Muscle of leg (tissue), 16 donors: ENCODE measurements at places on chromosomes 1 and 21. TPM values are rescaled to one million over a fixed set of nuclear protein-coding genes. Genes with fewer than 3 reads are reported as not detected.

RGS18 gene
- total RNA-seq = 1.1 TPM

LCE1A gene
- total RNA-seq = not detected

FAM72D gene
- 0.71 TPM for total RNA-seq

FNDC5 gene
- total RNA-seq = 155 TPM

DNA sequence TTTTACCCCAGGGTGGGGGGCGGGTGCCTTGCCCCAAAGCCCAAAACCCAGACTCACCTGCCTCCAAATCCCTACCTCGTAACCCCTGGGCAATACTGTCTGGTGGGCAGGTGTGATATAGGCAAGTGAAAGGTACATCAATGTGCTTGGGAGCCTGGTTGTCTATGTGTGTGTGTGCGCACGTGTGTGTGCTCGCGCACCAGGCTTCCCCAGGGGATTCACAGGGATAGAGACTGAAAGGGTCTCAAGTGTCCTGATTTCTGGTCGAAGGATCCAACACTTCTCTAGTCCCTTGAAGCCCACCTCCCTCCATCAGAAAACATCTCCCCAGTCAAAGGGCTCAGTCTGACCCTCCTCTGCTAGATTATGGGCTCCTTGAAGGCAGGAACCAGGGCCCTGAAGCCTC is 28.9 kb upstream of the EPB41 start:
- H3K27ac ChIP-seq = no peak overlapping the region
- H3K4me1 ChIP-seq = peaks cover 22% of the 10 kb centered on the region
- H3K36me3 ChIP-seq = no peaks in the 10 kb centered on the region
- H3K4me3 ChIP-seq = no peak overlapping the region
- DNase-seq = no peak

GRCh38 chr1:208151728-208152598 is 92.2 kb downstream of the PLXNA2 start:
- DNase-seq = no peak
- peaks cover 3% of the 10 kb centered on the region for H3K36me3 ChIP-seq
- H3K4me1 ChIP-seq = peaks cover 44% of the 10 kb centered on the region
- H3K4me3 ChIP-seq = no peak overlapping the region
- H3K27me3 ChIP-seq = no peaks in the 10 kb centered on the region

DNA sequence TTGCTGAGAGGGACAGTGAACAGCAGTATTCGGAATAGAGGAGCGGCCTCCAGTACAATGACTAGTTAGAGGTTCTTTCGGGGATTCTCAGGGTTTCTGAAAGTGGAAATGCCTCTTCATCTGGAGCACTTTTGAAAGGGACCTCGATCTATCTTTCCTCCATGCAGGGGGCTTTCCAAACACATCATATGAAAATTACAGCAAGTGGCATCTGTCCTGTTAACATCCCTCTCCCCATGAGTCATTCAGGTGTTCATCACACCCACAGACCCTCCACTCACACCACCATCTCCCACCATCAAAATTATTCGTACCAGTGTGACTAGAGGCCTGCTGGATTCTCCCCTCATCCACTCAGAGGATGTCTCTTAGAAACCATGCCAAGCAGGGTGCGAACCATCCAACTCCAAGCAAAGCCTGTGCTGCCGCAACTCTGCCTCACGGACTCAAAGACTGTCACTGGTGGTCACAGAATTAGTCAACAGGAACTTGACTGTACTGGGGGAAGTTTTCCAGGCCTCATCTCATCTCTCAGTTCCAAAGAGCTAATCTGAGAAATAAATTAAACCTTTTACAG is 211.1 kb downstream of the MRPL39 start:
- DNase-seq = no peak
- H3K27me3 ChIP-seq = no peaks in the 10 kb centered on the region
- H3K4me3 ChIP-seq = no peak overlapping the region
- no peaks in the 10 kb centered on the region for H3K36me3 ChIP-seq
- no peak overlapping the region for H3K27ac ChIP-seq
- no peaks in the 10 kb centered on the region for H3K4me1 ChIP-seq

DNA sequence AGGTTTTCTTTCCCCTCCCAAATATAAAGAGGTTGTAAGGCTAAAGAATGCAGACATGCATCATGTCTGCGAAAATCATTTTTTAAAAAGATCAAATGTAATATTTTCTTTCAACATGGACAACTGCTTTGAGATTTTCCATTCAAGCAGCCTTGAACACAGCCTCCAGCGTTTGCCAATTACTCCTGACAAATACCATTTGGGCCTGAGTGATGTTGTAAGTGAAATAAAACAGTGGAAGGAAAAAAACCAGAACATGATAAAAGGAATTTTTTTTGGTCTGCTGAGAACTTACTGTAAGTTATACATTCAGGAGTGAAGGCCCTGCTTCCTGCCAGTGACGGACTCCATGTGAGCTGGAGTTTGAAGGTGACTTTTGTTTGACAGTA is 37.2 kb downstream of the SETD4 start:
- no peak overlapping the region for H3K4me3 ChIP-seq
- H3K4me1 ChIP-seq = no peaks in the 10 kb centered on the region
- no peaks in the 10 kb centered on the region for H3K27me3 ChIP-seq
- peak; percentile 70 for DNase-seq
- H3K27ac ChIP-seq = no peak overlapping the region

DNA sequence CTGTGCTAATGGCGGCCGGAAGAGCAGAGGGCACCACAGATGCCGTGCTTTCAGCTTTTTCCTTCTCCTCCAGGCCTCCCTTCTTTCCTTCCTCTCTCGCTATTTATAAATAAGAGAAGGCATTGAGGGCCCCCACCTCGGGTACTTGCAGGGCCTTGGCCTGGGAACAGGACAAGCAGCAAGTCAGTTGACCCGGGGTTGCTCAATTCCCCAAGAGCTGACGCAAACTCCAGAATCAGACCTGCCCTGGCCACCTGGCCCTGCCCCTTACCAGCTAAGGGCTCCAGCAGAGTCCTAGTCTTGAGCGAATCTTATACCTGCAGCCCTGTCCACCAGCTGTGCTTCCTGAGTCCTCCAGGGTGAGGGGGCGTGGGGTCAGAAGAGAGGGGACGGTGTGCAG is 13.5 kb downstream of the TNFRSF1B start:
- no peaks in the 10 kb centered on the region for H3K27me3 ChIP-seq
- peak; percentile 82 for DNase-seq
- peak overlapping the region; percentile 68 for H3K27ac ChIP-seq
- peaks cover 43% of the 10 kb centered on the region for H3K4me1 ChIP-seq
- no peaks in the 10 kb centered on the region for H3K36me3 ChIP-seq

DNA sequence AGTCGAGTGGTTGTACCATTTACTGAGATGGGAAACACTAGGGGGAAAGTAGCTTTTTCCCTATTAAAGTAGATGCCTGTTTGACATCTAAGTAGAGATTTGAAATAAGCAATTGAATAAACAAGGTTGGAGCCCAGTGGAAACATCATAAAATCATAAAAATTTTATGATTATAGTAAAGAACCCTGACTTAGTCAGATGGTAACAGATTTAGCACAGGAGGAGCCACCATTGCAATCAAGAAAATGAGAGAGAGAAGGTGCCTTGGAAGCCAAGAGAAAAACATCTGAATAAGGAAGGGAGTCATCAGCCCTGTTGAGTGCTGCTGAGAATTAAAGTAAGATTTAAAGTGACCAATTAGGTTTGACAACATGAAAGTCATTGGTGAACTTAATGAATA is 49.8 kb downstream of the SMG7 start:
- no peak overlapping the region for H3K4me3 ChIP-seq
- no peaks in the 10 kb centered on the region for H3K4me1 ChIP-seq
- H3K27ac ChIP-seq = no peak overlapping the region
- no peak for DNase-seq
- H3K27me3 ChIP-seq = no peaks in the 10 kb centered on the region

DNA sequence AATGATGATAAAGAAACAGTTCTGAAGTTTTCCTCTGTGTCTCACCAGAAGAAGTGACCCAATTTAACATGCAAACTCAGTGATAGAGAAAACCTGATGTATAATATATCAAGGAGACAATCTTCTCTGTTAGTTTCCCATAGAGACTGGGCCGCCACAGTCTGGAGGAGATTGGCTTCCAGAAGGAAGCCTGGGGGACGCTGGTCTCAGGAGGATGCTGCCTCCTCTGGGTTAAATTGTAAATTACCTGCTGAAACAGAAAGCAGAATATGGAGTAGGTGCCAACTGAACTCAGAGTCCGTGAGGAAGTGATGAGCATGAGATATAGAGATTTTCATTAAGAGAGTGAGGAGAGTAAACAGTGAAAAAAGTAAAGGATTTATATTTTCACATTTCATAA is 15.8 kb downstream of the OR14I1 start:
- no peak for DNase-seq
- H3K27ac ChIP-seq = no peak overlapping the region
- no peaks in the 10 kb centered on the region for H3K36me3 ChIP-seq

DNA sequence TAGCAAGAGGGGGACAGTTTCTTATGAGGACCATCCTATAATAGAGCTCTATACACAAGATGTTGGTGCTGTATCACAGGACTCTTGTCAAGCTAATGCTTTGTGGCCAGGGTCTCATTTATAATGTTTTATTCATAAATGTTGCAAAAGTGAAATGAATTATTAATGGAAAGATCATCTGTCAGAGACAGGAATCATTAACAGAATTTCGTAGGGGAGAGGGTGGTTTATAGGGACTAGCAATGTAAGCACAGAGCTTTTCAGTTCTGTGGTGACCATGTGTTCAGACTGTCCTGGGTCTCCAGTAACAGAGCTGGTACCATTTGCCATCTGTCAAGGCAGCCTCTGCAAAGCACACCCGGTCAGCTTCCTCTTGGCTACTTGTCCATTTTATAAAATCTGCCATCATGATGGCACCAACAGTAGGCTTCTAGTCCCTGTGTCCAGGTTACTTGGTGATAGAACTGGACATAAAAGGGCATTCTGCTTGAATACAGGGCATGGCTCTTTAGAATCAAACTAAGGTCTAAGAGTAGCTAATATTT is 36.2 kb downstream of the LPAR3 start:
- no peaks in the 10 kb centered on the region for H3K27me3 ChIP-seq
- no peaks in the 10 kb centered on the region for H3K4me1 ChIP-seq
- no peak for DNase-seq
- H3K36me3 ChIP-seq = no peaks in the 10 kb centered on the region

DNA sequence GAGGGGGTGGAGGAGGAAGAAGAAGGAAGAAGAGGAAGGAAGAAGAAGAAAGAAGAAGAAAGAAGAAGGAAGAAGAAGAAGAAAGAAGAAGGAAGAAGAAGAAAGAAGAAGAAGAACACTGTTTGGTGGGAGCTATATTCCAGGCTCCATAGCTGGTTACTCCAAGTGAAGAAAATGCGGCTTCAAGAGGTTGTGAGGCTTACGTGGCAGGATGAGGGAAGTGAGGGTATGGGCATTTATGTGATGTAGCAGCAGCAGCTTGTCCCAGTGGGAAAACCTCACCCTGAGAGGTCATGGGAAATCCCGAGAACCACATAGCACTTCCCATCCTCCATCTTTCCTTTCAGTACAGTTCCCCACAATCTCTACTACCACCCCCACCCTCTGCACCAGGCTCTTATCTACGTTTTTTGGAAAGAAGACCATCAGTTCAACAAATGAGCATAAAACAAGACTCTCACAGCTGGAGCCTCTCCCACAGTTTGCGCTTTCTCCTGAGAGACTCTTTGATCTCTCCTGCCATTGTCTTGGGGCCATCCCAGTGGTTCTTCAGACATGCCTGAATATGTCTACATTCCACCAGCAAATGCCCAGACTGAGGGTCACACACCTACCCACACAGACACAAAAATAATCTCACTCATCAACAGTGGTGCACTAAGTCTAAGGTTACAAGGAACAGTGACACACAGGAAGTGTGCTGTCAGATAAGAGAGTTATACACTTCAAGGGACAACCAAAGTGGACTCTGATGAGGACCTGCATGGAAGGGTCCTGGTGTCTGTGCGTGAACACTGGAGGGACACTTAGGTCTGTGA is 77.9 kb upstream of the KCNJ15 start:
- H3K36me3 ChIP-seq = no peaks in the 10 kb centered on the region
- H3K27ac ChIP-seq = no peak overlapping the region
- no peak overlapping the region for H3K4me3 ChIP-seq
- H3K4me1 ChIP-seq = no peaks in the 10 kb centered on the region
- no peak for DNase-seq
- H3K27me3 ChIP-seq = no peaks in the 10 kb centered on the region

GRCh38 chr1:4059270-4059669 is 159.2 kb upstream of the C1orf174 start:
- H3K4me3 ChIP-seq = no peak overlapping the region
- H3K27ac ChIP-seq = no peak overlapping the region
- no peak for DNase-seq
- no peaks in the 10 kb centered on the region for H3K27me3 ChIP-seq

- no peaks in the 10 kb centered on the region for H3K4me1 ChIP-seq
- H3K27me3 ChIP-seq = no peaks in the 10 kb centered on the region
- H3K4me3 ChIP-seq = no peak overlapping the region
- no peak overlapping the region for H3K27ac ChIP-seq
These were observed 44.9 kb upstream of the RAB3GAP2 start for GRCh38 chr1:220317161-220317560.

DNA sequence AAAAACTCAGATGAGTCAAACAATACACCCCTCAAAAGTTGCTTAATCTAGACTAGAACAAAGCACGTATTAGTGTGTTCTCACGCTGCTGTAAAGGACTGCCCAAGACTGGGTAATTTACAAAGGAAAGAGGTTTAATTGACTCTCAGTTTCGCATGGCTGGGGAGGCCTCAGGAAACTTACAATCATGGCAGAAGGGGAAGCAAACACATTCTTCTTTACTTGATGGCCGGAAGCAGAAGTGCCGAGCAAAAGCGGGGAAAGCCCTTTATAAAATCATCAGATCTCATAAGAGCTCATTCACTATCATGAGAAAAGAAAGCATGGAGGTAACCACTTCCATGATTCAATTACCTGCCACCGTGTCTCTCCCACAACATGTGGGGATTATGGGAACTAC is 10.1 kb downstream of the JAM2 start:
- no peaks in the 10 kb centered on the region for H3K36me3 ChIP-seq
- no peak overlapping the region for H3K27ac ChIP-seq
- no peak for DNase-seq
- H3K4me1 ChIP-seq = no peaks in the 10 kb centered on the region
- no peak overlapping the region for H3K4me3 ChIP-seq
- no peaks in the 10 kb centered on the region for H3K27me3 ChIP-seq

DNA sequence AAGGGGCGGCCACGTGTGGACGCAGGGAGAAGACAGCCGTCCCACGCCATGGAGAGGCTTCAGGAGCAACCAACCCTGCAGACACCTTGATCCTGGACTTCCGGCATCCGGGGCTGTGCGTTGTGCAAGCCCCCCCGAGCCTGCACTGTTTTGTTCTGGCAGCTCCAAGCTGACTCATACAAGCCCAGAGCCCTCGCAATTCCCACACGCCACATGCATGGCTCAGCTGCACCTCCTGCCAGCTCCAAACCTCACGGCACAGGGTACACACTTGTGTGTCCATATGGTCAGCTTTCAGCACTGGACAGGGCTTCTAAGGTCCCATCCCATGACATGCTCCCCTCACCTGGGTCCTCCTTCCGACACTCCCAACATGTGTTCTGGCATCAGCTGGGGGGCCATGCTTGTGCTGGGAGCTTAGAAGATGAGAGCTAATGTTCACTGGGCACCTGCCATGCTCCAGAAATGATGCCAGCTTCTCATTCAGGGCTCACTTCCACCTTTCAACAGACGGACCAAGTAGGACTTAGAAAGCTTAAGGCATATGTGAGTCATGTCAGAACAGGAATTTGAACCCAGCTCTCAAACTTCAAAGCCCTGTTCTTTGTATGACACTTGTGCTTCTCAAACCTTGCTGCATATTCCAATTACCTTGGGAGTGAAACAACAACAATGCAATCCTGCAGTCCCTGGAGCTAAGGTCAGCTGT is 137.3 kb downstream of the PGBD5 start:
- no peak overlapping the region for H3K4me3 ChIP-seq
- DNase-seq = no peak
- H3K4me1 ChIP-seq = peaks cover 10% of the 10 kb centered on the region
- H3K27me3 ChIP-seq = peaks cover 11% of the 10 kb centered on the region
- no peak overlapping the region for H3K27ac ChIP-seq
